ENCODE measurements at places on chromosomes 11 and 22.

DNA sequence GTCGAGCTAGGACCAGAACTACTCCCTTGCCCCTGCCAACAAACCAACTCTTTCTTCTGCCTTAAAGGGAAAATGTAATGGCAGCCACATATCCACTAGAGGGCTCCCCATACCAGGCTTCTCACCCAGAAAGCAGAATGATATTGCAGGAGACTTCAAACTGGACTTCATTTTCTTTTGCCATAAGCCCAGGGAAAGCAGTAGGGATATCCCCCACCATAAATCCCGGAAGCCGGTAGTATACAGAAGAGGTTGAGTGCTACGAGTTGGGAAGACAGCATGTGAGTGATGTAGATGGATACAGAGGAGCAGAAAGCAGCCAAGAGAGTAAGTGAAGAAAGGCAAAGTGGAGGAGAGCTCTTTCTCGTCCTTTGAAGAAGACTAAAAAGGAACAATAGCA lies 12.1 kb downstream of the PLAAT5 start:
- DNase-seq = peak; percentile 16

DNA sequence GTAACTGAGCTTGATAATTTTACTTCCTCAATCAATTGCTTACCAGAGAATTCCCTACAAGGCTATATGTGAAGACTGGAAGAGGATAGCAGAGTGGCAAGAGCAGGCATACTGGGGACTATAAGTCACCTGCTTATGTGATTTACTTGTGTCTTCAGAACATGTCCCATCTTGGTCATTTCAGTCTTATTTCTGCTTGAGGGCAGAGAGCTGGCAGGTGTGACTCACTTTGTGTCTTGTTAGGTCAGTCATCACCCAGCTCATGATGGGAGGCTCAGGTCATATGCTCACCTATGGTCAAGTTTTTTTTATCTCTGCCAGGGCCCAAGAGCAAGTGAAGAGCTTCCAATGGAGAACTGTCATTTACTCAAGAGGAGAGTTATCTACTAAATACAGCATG lies 6.2 kb downstream of the SRSF8 start:
- no peak for DNase-seq

DNA sequence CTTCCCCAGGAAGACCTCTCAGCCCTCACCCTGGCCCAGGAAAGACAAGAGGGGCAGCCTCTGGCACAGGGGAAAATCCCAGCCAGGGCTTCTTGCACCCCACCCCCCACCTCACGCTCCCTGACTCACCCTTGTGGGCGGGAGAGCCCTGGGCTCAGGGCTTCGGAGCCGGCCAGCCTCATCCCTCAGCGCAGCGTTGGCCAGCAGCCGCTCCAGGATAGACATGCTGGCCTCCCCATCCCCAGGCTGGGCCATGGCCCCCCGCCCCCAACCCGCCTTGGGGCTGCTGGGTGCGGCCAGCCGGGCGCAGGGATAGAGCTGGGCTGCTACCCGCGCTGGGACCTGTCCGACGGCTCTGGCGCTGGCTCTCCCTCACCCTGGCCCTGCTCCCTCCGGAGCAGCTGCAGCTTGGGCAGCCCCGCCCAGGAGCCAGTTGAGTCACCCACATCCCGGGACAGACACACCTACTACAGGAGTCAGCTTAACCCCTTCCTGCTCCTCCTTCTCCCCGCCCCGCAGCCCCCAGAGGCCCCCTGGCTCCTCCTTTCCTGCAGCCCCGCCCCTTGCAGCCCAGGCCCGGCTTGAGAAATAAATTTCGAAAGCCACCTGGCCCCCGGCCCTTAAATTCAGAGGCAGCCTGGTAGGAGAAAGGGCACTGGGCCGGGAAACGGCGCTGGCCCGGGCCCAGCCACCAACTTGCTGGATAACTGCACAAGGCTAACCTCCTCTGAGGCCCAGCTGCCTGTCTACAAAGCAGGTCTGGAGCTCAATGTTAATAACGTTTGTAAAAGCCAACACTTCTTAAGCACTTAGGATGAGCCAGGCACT lies 13.4 kb downstream of the TNKS1BP1 start:
- no peak for DNase-seq

DNA sequence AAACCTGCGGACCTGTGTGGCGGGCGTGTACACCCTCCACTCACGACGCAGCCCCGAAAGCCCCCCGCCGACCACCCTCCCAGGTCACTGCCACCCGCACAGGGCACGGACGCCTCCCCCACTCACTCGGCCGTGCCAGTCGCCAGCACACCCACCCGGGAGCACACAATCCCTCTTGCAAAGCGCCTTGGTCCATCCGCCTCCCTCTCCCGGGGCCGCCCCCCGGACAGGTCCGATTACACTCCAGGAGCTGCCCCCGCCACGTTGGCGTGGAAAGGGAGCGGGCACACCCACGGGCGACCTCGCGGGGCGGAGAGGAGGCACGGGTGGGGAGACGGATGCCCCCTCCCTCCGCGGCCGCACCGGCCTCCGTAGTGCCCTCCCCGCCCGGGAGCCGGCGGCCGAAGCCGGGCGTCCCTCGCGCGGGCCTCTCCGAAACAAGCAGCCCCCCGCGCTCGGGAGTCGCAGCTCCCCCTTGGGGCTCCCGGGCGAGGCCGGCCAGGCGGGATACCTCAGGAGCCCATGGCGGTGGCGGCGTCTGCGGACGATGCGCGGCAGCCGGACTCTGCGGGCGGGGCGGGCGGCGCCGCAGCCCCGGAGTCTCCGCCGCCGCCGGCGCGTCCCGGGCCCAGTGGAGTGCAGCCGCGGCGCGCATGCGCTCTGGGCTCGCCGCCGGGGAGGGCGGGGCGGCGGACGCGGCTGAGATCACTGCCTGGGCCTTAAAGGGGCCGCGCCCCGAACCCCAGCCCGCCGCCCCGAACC lies at the start of gene TMEM184B:
TSS of gene TMEM184B (minus strand) at position 638 of the 762 bp plus-strand sequence. CDS start 25,049 bp downstream, outside the sequence.
- peak; percentile 66 for DNase-seq

DNA sequence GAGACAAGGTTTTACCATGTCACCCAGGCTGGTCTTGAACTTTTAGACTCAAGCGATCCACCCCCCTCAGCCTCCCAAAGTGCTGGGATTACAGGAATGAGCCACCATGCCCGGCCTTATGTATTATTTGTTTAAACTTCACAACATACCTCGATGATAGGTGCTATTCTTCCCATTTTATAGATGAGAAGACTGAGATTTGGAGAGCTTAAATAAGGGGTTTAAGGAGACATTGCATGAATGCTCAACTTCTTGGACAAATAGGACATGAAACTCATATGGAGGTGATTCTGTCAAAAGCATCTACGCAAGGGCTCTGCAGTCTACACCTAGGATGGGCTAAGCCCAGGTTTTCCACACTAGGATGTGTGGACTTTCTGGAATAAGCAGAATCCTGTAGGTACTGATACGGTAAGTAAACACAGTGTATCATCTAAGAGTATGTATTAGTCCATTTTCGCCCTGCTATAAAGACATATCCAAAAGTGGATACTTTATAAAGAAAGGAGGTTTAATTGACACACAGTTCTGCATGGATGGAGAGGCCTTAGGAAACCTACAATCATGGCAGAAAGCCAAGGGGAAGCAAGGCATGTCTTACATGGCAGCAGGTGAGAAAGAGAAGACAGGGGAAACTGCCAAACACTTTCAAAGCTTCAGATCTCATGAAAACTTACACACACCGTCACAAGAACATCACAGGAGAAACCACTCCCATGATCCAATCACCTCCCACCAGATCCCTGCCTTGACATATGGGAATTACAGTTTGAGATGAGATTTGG lies 62.8 kb upstream of the CAPRIN1 start:
- no peak for DNase-seq

DNA sequence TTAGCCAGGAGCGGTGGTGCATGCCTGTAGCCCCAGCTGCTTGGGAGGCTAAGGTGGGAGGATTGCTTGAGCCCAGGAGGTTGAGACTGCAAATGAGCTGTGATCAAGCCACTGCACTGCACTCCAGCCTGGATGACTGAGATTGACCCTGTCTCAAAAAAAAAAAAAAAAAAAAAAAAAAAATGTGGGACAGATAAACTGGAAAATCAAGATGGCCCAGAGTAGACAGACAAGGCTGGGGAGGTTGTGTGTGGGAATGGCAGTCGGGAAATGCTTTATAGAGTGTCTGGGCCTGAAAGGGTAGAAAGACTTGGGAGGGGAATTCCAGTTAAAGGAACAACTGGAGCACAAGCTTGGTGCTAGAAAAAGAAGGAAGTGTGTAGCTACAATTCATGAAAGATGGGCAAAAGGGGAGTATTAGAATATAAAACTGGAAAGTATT lies 18.2 kb upstream of the WDR74 start:
- DNase-seq = no peak
